Activated T-helper 1 cell treated with anti-CD3 and anti-CD28 coated beads, Interleukin-12 subunit alpha, Interleukin-12 subunit beta, Interleukin-2, Interleukin-4 antibody, amounts not matched to agents 30 ng/mL and 10 ng/mL and 1 ng/mL, durations not matched to agents 14 hours and 24 hours and 36 hours (primary cell): ENCODE measurements at places on chromosomes 12 and 14.

DNA sequence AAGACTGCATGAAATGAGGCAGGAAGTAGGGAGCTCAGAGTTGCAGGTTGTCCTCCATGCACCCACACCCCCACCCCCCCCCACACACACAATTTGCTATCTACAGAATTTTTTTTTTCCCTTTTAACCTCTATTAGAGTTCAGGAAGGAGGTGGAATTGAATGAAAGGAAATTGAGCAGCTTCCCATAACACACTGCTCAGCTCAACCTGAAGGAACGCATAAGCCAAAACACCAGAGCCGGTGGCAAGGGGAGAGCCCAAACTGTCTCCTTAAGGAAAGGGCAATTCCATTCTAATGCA, 74.1 kb downstream of the NUAK1 start:
- no peak for DNase-seq
- no peaks in the 10 kb centered on the region for H3K4me1 ChIP-seq
- H3K27me3 ChIP-seq, result no peaks in the 10 kb centered on the region
- H3K36me3 ChIP-seq, result no peaks in the 10 kb centered on the region
- no peak overlapping the region for H3K4me3 ChIP-seq

DNA sequence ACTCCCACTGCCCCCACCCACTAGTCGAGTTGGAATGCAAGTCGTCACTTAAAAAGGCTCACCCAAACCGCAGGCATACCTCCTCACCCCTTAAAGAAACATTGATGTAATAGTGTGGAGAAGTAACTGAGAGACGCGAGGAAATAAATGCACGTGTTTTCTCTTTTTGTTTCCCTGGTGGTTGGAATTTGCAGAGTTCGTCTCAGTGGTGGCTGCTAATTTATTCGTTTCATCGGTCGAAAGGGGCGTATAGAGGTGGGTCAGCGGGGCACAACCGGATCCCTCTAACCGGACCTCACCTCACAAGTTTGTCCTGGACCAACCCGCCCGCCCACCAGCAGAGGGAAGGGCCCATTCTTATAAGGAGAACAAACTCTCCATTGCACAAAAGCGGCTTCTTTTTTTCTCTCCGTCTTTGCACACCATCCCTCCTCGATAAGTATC, 5.0 kb upstream of the NPAS3 start:
- H3K36me3 ChIP-seq, result peaks cover 2% of the 10 kb centered on the region
- H3K27me3 ChIP-seq, result peaks cover 65% of the 10 kb centered on the region
- DNase-seq, result no peak
- peaks cover 17% of the 10 kb centered on the region for H3K4me1 ChIP-seq
- no peak overlapping the region for H3K27ac ChIP-seq
- no peak overlapping the region for H3K4me3 ChIP-seq

DNA sequence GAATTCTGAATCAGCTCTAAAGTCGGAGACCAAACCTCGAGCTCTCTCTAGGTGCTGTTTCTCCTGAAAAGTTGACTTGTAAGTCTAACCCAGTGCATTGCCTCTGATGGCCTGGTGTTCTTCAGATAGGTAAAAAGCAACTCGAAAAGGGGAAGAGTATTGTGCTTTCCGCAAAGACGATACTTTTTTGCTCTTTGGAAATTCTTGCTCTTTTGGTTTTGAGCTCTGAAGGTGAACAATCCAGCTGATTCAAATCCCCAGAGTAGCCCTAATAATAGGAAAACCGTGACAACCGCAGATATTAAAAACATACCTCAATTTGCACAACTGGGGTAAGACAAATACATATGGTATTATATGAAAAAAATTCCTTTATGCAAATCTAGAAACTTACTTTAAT, 447.4 kb downstream of the RAD51B start:
- no peak for DNase-seq
- no peaks in the 10 kb centered on the region for H3K36me3 ChIP-seq
- H3K4me1 ChIP-seq, result peaks cover 35% of the 10 kb centered on the region
- no peak overlapping the region for H3K4me3 ChIP-seq
- H3K27ac ChIP-seq, result no peak overlapping the region

GRCh38 chr12:63294327-63294632, 143.3 kb upstream of the AVPR1A start:
- H3K36me3 ChIP-seq, result no peaks in the 10 kb centered on the region
- H3K4me1 ChIP-seq, result no peaks in the 10 kb centered on the region
- no peak for DNase-seq
- H3K4me3 ChIP-seq, result no peak overlapping the region
- no peaks in the 10 kb centered on the region for H3K27me3 ChIP-seq

DNA sequence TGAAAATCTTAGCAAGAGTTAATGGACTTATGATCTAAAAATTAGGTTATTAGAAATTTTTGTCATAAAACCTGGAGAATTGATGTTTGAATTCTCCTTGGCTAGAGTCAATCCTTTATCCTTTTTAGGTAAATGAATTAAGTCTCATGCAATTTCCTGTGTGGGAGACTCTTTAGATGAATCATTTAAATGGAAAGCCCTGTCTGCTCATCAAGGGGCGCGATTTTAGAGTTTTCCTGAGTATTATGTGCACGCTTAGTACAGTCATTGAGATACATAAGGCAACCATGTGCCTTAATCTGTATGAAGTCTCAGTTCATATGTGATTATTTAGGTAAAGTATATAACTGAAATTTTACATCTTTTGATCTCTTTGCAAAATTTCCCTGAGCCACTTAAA, 974.7 kb downstream of the NRXN3 start:
- no peak overlapping the region for H3K4me3 ChIP-seq
- DNase-seq, result no peak
- no peak overlapping the region for H3K27ac ChIP-seq
- peaks cover 2% of the 10 kb centered on the region for H3K27me3 ChIP-seq
- H3K36me3 ChIP-seq, result no peaks in the 10 kb centered on the region

- no peaks in the 10 kb centered on the region for H3K36me3 ChIP-seq
- DNase-seq, result no peak
- no peaks in the 10 kb centered on the region for H3K27me3 ChIP-seq
- H3K27ac ChIP-seq, result no peak overlapping the region
- no peaks in the 10 kb centered on the region for H3K4me1 ChIP-seq
Measured at GRCh38 chr12:129687731-129688130, 216.1 kb downstream of the TMEM132D start.
